ENCODE measurements at places on chromosomes 2 and 18.

GRCh38 chr2:156332284-156332533 is 312 bp downstream of the NR4A2 start:
- peak overlapping the region; percentile 97 for H3K27ac ChIP-seq
- peak overlapping the region; percentile 88 for H3K4me3 ChIP-seq
- peaks cover 4% of the 10 kb centered on the region for H3K36me3 ChIP-seq
- no peak for DNase-seq
- peaks cover 31% of the 10 kb centered on the region for H3K27me3 ChIP-seq

- peaks cover 8% of the 10 kb centered on the region for H3K27me3 ChIP-seq
- no peak for DNase-seq
- H3K4me1 ChIP-seq = no peaks in the 10 kb centered on the region
Observed at GRCh38 chr18:48348739-48349138, 60.4 kb downstream of the ZBTB7C start.

- H3K4me1 ChIP-seq = no peaks in the 10 kb centered on the region
- DNase-seq = no peak
- H3K36me3 ChIP-seq = no peaks in the 10 kb centered on the region
- peaks cover 19% of the 10 kb centered on the region for H3K27me3 ChIP-seq
- H3K27ac ChIP-seq = no peak overlapping the region
- H3K4me3 ChIP-seq = no peak overlapping the region
Observed at GRCh38 chr2:75606761-75607399, 39.7 kb upstream of the MRPL19 start.

- no peak for DNase-seq
- no peak overlapping the region for H3K27ac ChIP-seq
- no peaks in the 10 kb centered on the region for H3K4me1 ChIP-seq
- H3K27me3 ChIP-seq = peaks cover 6% of the 10 kb centered on the region
Observed at GRCh38 chr2:33409417-33409955, 67.0 kb upstream of the RASGRP3 start.

- H3K27me3 ChIP-seq = peaks cover 14% of the 10 kb centered on the region
- H3K4me3 ChIP-seq = no peak overlapping the region
- DNase-seq = no peak
- no peak overlapping the region for H3K27ac ChIP-seq
- H3K4me1 ChIP-seq = no peaks in the 10 kb centered on the region
- H3K36me3 ChIP-seq = no peaks in the 10 kb centered on the region
Observed at GRCh38 chr2:128260239-128261138, 58.2 kb downstream of the HS6ST1 start.

DNA sequence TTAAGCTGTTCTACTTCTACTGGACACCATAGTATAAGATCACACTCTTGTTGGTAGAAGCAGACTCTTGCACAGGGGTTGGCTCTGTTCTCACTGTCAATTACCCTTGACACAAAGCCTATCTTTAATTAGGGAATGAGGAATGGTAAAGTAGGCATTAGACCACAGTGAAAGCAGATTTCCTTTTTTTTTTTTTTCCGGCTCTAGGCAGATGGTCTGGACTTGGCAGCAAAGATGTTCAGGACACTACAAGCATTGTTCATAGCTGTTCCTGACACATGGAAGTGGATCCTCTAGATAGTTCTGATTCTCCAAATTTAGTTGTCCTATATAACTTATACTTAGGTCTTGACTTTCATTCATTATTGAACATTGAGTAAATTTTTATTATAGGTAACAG is 672.2 kb upstream of the CELF4 start:
- no peaks in the 10 kb centered on the region for H3K27me3 ChIP-seq
- no peaks in the 10 kb centered on the region for H3K4me1 ChIP-seq
- no peak for DNase-seq
- no peaks in the 10 kb centered on the region for H3K36me3 ChIP-seq

DNA sequence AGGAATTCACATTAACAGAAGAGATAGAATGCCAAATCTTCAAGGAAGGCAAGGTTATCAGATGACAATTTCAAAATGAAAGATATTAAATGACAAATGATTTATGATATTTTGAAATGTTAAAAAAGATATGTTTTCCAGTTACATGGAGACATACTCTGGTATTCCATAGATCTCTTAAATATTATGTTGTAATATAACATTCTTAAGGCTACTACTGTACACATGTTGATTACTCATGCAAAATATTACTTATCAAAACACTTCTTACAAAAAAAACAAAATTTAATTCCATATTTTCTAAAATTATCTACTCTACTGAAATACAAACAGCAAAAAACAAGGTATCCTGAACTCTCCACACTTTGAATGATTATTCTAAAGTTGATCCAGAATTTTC is 22.9 kb downstream of the RTTN start:
- H3K27ac ChIP-seq = no peak overlapping the region
- H3K4me1 ChIP-seq = no peaks in the 10 kb centered on the region
- DNase-seq = no peak
